Inflammatory macrophage (primary cell): ENCODE measurements at places on chromosomes 5 and 9.
A peak's percentile ranks its signal among the peaks of the same experiment; 100 is the strongest.

DNA sequence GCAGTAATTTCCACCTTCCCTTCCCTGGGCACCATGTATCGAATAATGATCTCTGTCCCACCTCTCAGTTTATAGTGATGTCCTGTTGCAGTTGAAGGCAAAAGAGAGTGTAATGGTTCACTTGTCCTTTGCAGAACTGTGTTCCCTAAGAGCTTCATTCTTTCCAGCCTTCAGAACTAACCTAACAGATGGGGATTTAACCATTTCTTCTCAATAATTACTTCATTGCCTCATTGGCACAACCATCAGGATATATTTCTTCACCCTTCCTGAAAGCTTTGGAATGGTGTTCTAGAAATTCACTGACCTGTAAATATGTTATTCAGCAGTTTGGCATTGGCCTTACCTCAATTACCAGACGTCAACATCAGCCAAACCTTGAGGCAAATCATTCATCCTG lies 83.9 kb upstream of the PRRC1 start:
- no peak for DNase-seq

- DNase-seq, result no peak
Measured at GRCh38 chr5:162227075-162227474, 159.5 kb downstream of the GABRG2 start.

GRCh38 chr9:69496846-69497450 lies 171.9 kb downstream of the ENTREP1 start:
- no peak for DNase-seq

GRCh38 chr5:69293882-69294281 lies 38.7 kb downstream of the CCDC125 start:
- no peak for DNase-seq

DNA sequence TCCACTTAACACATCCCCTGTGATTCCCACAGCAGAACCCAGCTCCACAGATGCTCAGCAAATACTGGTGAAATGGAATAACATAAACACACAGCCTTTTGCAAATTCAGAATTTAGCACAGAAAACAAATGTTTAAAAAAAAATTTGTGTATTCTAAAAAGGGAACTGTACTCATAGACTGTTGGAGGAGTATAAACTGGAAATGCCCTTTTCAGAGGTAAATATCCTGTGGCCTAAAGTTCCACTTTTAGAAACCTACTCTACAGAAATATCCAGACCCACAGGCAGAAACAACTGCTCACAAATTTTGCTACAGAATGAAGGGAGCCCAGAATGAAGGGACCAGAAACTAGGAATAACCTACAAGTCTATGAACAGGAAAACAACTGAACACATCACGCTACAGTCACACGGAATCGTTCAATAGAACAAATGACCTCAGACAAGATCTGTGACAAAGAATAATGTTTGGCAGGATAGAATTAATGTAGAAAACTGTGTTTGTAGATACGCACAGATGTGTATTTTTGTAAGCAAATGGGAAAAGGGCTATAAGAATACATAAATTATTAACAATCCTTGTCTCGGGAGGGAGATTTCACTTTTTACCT lies 78.5 kb downstream of the SHB start:
- no peak for DNase-seq

DNA sequence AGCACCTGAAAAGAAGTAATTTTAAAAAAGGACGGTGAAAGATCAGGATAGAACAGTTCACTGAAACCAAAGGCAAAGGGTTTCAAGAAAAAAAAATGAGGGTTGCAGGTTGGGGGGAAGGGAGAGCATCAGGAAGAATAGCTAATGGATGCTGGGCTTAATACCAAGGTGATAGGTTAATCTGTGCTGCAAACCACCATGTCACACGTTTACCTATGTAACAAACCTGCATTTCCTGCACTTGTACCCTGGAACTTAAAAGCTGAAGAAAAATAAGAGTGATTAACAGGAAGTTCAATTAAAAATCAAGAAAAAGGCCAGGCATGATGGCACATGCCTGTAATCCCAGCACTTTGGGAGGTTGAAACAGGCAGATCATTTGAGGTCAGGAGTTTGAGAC lies 44.1 kb upstream of the RNF38 start:
- DNase-seq, result no peak

DNA sequence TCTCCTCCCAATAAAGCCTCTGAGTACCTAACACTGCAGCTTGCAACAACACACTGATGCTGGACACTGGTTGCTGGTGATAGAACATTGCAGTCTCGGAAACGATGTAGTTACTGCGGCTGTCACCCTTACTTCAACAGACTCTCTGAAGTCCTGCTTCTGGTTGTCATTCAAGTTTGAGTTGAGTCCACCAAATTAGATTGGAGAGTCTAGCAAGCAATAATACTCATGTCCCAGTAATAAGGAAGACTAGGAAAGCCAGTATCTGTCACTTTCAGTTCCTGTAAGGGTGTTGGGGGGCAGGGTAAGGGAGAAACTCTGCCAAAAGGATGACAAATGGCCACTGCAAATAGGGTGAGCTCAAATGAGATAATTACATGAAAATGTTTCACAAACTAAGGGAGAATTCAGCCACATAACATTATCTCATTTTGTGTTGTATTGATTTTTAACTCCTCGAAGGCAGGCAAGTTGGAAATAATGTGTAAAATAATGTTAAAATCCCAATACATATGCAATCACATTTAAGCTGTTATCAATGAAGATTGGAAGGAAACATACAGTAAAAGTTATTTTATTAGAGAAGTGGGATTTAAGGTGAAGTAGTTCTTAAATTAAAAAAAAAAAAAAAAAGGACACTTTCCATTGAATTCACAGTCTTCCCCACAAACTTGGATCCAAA lies 849 bp upstream of the IFT74 start:
- peak; percentile 79 for DNase-seq

- DNase-seq, result no peak
Measured at GRCh38 chr9:87039809-87040392, 92.6 kb upstream of the GAS1 start.

GRCh38 chr9:113570749-113571711 lies 107.5 kb downstream of the RGS3 start:
- DNase-seq, result no peak

- DNase-seq, result peak; percentile 88
Measured at GRCh38 chr5:140575309-140575708, 10.7 kb downstream of the SLC35A4 start.

DNA sequence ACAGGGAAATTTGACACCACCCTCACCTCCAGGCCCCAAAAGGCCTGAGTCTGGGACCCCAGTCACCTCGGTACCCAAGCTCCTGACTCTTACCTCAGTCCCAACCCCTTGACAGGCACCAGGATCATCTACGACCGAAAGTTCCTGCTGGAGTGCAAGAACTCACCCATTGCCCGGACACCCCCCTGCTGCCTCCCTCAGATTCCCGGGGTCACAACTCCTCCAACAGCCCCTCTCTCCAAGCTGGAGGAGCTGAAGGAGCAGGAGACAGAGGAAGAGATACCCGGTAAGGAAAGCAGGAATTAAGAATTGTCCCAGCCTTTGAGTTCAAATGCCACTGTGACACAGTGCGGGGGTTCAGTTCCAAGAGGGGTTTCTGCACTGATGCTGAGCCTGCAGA lies 1.3 kb downstream of the EIF4EBP3 start:
- DNase-seq, result no peak

DNA sequence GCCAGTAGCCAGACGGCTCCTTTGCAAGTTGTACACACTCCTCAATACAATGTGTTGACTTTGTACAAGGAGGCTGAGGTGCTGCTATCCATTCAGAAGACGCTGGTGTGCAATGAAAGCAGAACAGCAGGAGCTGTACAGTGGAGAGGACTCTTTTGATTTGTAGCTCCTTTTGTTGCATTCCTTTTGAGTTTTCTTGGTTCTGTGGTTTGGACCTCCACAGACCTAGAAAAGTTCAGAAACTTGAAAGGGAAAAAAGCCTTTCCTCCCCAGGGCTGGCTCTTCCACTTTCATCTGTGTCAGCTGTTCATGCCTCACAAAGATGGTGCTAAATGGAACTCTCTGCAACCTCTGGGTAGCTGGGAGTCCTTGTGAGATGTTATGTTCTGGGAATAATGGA lies 117.4 kb downstream of the MAT2B start:
- no peak for DNase-seq

DNA sequence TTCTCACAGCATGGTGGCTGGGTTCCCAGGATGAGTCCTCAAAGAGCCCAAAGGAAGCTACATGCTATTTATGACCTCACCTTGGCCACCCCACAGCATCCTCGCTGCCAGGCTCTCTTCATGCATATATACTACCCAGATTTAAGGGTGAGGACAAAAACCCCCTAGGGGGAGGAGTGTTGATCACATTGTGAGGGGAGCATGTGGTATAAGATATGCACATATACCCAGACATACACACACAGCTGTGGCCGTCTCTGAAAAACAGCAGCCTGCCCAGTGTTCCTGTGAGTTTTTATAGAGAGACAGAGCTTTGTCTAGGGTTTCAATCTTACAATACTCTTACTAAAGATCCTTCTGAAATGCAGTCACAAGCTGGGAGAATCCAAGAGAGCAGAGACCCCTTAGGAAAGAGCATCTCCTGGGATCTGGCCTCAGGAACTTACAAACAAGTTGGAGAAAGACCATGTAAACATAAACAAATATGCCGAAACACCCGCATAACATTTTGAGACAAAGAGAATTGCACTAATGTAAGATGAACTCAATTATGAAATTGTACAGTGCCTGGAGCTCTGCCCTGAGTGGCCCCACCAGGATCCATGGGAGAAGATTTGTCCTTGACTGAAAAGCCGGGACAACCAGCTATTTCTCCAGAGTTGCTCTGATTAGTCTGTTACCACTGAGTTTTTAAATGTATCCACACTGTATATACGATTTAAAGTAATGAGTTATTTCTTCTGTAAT lies 146.4 kb downstream of the GADD45G start:
- no peak for DNase-seq

DNA sequence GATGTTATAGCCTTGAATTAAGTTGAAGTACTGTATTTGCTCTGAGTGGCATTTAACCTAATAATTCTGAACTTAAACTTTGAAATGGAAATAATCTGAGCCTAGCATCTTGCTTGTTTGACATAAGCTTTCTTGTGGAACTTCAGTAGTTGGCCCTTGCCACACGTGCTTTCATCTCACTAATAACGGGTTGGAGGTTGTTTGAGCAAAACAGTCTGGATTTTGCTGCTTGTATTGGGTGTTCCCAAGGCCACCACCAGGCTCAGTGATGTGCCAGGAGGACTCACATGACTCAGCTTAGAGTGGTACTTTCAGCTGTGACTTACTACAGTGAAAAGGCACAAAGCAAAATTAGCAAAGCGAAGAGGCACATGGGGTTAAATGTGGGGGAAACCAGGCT lies 35.7 kb downstream of the SECISBP2 start:
- DNase-seq, result no peak

- peak; percentile 62 for DNase-seq
Measured at GRCh38 chr5:6745706-6746222, 32.5 kb downstream of the TENT4A start.
